ELR (cell line): ENCODE measurements at places on chromosomes 2 and 18.

- peak; percentile 74 for DNase-seq
Measured at GRCh38 chr2:238462782-238463396, 36.2 kb downstream of the ASB1 start.

DNA sequence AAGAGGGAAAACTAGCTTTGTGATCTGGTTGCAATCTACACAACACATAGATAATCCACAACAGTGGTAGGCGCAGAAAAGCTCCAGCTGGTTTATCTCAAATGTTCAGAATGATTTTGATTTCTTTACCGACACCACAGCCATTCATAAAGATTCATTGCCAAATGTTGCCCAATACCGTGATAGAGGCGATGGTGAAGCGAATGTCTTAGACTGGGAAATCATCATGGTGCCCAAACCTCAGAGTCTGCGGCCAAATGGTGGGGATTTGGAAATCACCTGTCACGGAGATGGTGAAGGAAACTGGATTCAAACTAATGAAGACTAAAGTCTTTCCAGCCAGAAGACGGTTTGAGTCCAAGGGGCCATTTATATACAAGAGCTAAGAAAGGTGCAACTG lies 48.5 kb upstream of the CCDC150 start:
- no peak for DNase-seq

DNA sequence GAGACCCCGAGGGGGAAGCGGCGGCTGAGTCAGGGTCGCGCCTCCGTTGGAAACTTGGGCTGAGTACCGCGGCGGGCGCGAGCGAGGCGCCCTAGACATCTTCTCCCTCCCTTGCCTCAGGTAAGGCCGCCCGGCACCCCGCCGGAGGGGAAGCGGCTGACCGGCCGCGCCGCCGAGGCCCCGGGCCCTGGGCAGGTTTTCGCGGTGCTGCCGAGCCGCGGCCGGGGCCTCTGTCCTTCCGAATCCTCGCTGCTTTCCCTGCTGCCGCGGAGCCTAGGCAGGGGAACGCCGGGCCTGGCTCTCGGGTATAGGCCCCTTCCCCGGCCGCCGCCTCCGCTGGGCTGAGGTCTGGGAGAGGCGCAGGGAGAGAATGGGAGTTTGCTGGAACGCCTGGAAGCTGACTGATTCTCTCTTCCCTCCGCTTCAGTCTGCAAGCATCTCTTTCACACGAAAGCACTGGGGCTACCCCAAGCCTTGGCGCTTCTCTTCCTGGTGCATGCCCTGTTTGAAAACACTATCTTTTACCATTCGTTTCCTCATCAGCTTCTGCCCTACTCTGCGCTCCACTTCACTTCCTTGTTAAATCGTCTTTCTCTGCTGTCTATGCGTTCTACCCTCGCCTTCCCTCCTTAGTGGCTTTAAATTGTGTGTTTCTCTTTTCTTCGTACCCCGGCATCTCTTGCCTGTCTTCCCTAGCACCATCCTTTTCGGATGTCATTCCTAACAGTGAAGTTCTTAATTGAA lies 652 bp downstream of the PPM1B start:
- peak; percentile 54 for DNase-seq

DNA sequence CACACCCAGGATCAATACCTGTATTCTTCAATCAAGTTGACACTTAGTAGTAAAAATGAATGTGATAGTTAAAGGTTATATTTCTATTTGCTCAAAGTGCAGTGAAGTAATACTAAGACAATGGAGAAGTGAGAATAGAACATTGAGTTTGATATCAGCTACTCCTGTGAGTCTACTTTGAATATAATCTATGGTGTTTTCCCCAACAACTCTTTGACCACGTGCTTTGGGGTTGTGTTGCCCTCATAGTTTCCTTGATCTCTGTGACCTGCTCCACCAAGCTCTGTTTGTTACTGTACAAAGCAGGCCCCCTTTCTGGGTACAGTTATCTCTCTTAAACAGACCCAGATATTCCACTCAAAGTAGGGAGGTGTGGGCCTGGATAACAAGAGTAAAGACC lies 222.9 kb downstream of the GALR1 start:
- DNase-seq, result no peak

DNA sequence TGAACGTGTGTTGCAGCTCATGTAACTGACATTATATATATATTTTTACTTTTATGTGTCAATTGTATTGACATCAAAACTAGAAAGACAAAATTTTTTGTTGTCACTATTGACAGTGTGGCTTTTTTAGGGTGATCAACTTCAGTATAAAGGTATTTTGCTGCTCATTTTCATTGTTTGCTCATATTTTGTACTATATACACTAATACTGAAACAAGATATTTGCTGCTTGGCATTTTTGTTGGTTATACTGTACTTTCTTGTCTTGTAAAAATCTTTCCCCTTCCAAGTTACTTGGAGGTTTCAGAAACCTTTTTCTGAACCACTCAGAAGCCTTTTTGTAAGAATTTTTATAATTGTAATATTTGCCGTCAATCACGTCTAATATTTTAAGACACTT lies 16.5 kb downstream of the AFTPH start:
- no peak for DNase-seq

GRCh38 chr2:59047373-59047995 lies 806.4 kb upstream of the FANCL start:
- no peak for DNase-seq

- DNase-seq, result peak; percentile 22
Measured at GRCh38 chr2:100208141-100208770, 65.9 kb upstream of the AFF3 start.

DNA sequence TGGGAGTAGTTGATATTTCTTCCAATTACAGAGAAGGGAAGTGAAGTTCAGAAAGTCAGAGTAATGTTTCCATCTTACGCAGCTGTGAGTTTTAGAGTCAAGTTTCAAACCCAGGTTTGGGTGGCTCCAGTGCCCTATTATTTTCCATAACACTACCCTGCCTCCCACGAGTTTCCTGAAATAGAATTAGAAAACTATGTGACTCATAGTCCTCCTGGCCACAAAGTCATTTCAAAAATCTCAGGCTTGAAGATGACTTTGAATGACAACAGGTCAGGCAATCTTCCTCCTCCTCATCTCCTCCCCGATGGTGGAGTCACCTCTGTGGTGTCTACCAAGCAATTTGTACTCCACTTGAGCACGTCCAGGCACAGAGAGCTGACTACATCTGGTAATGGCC lies 212.3 kb upstream of the TRIB2 start:
- peak; percentile 35 for DNase-seq

- no peak for DNase-seq
Measured at GRCh38 chr2:188076149-188077056, 215.3 kb upstream of the GULP1 start.

- no peak for DNase-seq
Measured at GRCh38 chr2:124320051-124320688, 295.1 kb downstream of the CNTNAP5 start.

- no peak for DNase-seq
Measured at GRCh38 chr2:127041259-127041970, 65.5 kb downstream of the BIN1 start.

- DNase-seq, result peak; percentile 81
Measured at GRCh38 chr2:157468931-157469708, 25.2 kb upstream of the CYTIP start.

DNA sequence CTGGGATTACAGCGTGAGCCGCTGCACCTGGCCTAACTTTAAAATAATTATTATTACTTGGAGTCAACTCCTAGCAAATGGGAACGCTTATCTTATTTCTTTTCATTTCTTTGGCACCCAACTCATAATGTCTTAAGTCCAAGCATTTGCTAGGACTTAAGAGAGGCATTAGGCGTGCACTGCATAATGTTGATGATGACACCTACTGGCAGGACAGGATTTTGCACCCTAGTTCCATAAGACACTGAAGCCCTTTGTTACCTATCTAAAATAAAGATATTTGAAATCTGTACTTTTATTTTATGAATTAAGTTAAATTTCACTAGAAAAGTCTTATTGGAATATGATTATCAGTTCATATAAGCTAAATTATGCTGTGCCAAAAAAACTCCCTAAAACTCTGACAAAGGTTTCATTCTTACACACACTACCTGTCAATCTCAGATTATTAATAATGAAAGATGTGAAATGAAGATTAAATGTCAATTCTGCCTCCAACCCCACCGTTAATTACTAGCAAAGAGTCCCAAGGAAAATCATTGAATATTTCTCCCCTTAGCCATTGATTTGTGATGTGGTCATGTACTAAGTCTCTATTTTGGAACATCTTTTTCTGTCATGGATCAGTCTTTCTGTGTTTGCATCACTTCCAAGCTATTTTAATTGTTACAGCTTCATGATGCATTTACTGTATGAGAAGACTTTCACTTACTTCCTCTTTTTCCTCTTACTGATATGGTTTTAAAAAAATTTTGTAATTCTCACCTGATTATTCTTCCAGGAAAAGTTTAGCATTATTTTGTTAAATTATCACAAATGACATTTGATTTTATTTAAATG lies 12.7 kb upstream of the CDH2 start:
- DNase-seq, result peak; percentile 77

- DNase-seq, result no peak
Measured at GRCh38 chr18:77082316-77082955, 50.1 kb downstream of the MBP start.

DNA sequence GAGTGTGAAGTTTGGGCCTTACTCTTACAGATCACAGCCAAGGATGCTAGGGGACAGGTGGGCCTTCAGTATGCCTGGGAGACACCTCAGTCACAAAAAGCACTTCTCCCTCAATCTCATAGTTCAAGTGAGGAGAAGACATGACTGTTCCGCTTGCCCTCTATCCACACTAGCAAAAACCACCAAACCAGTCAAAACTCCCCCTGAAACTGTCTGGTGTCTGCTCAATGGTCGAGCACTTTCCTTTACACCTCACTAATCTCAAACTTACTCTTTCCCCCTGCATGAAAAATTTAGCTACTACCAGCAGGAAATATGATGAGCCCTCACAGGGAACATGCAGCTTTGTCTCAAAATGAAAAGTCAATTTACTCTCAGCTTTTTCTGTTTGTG lies 232.2 kb downstream of the TRIB2 start:
- no peak for DNase-seq

DNA sequence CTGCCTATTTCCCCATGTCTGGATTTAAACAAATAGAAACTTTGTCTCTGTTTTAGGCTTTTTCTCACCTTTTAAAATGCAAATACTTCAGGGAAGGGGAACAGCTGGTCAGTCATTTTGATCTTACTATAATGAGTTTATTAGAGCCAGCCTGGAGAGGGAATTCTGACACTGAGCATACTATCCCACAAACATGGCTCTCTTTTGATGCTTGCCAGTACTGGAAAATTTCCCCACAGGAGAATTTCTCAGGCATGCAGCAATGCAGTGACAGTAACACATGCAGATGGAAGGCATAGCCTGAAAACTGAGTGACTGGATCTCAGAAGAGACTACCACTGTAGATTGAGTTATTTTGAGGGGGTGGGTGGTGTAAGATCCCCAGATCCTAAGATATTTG lies 974.3 kb upstream of the CELF4 start:
- no peak for DNase-seq
